ENCODE measurements at places on chromosomes 7 and 10.
A peak's percentile ranks its signal among the peaks of the same experiment; 100 is the strongest.

- DNase-seq = no peak
Observed at GRCh38 chr10:105358911-105359310, 717.8 kb downstream of the SORCS3 start.

DNA sequence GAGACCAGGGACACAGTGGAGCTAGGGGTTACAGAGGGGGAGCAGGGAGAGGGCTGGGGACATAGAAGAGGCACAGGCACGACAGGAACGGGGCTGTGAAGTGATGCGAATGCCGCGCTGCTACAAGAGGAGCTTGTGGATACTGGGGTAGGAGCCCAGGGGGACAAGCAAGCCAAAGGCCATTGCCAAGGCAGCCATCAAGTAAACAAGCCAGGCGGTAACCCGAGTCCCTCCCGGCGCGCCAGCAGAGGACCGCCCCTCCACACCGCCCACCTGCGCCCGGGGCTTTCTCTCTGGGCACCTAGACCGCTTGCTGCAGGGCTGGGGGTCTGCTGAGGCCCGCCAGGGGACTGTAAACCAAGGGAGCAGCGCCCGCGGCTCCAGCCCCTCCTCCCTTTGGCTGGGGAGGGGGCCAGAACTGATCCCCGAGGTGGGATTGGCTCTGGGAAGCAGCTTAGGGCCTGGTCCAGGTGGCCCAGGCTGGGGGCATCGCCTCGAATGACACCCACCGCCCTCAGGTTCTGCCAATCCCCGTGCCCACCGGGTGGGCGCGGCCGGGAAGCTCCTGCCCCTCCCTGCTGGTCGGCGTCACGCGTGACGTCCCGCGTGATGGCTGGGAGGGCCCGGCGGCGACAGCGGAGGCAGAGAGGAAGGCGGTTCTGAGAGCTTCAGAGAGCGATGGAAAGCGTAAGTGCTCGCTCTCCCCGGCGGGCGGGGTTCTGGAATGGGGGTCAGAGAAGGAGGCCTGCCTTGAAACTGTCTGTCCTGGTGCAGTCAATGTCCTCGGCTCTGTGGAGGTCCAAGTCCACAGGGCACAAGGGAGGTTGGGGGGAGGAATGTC, 982 bp downstream of the SFXN3 start:
- peak; percentile 46 for DNase-seq

- no peak for DNase-seq
Observed at GRCh38 chr7:121882731-121883130, 9.8 kb downstream of the PTPRZ1 start.

DNA sequence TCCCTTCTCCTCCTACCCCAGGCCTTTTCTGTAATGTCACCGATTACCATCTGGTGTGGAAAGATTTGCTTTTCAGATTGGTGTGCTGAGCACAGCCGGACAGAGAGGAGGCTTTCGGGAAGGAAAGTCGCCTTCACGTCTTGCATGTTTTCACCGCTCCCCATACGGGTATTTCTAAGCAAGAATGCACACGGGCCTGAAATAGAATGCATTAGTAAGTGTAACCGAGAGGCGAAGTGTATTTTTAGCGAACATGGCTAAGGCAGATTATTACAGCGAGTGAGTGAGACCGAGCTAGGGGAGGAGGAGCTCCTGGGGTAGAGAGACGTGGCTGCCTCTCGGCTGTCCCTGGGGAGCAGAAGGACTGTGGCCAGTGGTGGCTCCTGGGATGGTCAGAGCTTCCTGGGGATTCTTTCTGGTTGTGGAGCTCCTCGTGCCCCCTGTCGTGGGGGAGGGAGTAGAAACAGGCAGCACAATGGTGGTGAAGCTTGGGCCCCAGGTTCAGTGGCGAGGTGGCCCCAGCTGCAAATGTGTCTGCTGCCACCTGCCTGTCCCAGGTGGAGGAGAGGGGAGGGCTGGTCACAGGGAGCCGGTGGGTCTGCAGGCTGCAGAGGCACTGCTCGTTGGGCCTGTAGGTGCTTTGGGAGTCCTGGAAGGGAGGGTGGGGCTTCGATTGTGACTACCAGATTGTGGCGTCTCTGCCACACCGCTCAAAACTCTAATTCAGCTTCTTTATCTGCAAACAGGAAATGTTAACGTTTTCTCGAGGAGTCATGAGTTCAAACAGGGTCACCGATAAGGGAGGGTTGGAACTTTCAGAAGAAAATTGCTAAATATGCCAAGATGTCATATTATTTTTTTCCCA, 135.8 kb downstream of the CAMK1D start:
- no peak for DNase-seq
